ENCODE measurements at places on chromosomes 12 and 14.

DNA sequence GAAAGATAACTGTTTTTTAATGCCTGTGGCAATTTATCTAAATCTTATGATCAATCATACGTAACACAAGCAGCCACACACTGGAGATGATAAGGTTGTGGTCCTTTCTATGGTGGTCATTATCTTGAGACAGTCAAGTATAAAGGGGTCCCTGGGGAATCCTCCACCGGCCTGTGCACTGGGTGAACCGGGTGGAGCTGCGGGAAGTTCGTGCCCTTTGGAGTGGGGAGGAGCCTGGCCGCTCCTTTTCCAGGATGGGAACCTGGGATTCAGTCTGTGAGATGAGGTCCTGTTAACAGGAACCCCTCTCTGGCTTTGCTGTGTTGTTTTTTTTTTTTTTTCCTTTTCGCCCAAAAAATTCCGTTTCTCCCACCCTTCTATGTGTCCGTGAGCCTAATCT is 167.5 kb upstream of the RPL10L start:
- ATAC-seq = no peak

DNA sequence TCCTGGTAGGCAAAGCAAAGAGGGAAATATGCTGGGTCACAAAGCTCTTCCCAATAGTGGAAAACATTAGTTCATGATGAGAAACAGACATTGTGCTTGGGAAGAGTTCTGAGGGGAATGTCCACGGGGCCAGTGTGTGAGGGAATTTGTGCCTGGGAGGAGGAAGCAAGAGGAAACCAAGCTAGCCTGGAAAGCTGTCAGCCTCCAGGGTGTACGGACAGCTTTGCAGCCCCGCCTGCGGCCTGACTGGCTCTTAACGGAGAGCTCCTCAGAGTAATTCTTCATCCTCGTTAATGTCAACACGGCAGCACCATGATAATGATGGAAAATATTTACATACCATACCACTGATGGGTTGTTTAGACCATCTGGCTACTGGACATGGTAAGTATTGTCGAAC is 32.4 kb downstream of the PITPNM2 start:
- ATAC-seq = no peak

DNA sequence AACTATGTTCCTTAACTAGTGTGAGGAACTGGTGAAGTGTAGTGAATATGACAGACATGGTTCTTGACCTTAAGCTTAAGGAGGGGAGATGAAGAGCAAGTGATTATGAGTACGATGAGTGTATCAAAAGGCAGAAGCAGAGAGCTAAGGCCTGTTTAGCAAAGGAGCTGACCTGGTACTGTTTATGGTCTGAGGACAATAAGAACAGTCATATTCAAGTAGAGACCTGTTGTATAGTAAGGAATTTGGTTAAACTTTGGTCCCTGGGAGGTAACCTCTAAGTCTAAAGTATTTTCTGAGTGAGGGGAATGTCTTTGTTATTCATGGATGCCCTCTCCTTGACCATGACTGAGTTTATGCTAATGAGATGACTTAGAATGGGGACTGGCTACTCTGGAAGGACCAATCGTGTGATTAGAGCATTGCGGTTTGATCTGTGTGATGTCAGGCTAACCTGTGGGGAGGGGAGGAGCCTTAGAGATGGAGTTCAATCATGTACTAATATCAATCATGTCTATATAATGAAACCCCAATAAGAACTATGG is 389.3 kb downstream of the BMP4 start:
- peak; percentile 42 for ATAC-seq

DNA sequence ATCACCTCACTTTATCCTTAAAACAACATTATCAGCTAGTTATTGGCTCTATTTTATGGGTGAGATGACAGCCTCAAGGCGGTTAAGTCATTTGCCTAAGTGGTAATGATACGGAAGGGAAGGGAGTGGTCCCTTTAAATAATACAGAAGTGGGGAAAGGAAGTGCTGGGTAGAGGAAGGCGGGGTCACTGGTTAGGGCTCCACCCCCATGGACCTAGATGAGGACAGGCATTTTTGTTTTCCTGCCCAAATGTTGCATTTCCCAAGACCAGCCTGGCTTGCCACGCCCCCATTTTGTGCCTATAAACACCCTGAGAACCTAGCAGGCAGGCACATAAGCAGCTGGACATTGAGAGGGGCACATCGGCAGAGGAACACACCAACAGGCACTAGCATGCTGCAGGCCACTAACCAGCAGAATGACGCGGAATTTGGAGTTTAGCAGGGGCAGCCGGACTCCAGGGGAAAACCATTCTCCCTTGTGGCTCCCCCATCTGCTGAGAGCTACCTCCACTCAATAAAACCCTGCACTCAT is 100.9 kb downstream of the EPS8 start:
- ATAC-seq = no peak

All from esophagus mucosa (tissue), 1 donor.